ENCODE measurements at places on chromosomes 6 and 20.

DNA sequence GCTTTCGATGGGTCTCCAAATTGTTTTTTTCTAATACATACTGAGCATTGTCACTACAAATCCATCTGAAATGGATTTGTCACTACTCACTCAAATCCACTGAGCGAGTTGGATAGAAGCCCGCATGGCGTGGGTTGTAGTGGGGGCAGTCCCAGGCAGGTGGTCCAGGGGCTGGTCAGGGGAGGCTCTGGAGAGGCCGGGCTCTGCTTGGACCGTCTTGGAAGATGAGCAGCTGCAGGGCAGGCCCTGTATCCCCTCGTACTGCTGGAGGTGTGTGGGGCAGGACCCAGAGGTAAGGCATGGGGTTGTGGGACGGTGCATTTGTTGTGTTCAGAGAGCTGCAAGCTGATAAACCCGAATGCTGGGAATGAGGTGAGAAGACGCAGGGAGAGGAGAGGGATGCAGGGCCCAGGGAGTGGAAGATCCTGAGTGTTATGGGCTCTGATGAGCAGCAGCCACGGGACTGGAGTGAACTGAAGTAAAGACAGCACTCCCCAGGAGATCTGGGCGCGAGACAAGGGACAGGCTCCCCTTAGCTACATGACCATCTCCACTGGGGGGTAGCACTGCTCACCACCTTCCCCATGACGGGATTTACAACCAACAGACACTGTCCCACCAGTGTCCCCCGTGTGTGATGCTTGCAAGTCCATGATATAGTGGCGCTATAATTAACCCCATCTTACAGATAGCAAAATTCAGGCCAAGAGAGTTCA is 45.9 kb downstream of the PSMG4 start:
- no peak for DNase-seq

- no peak for DNase-seq
These were observed 77.2 kb downstream of the THBS2 start for GRCh38 chr6:169176361-169176991.

GRCh38 chr6:156791320-156791850 is 14.2 kb downstream of the ARID1B start:
- DNase-seq: no peak

- DNase-seq: no peak
These were observed 149.4 kb downstream of the PREX1 start for GRCh38 chr20:48678421-48678820.

GRCh38 chr6:17836293-17836692 is 129.6 kb upstream of the NUP153 start:
- no peak for DNase-seq

DNA sequence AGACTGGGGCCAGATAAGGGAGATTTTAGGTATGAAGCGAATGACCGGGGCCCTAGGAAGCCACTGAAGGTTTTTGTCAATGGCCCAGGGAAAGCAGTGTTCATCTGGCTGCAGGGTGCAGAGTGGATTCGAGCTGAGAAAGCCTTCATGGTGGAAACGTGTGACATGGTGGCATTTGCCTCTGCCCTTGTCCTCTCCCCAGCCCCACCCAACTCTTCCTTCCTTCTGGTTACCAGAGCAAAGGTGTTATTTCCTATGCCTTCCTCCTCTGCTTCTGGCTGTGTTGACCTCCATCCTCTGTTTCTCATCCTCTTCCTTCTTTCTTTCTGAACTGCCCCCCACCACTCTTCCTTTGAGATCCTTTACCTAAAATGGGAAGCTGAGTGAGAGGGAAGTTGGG is 195.1 kb upstream of the SUPT3H start:
- DNase-seq: no peak

DNA sequence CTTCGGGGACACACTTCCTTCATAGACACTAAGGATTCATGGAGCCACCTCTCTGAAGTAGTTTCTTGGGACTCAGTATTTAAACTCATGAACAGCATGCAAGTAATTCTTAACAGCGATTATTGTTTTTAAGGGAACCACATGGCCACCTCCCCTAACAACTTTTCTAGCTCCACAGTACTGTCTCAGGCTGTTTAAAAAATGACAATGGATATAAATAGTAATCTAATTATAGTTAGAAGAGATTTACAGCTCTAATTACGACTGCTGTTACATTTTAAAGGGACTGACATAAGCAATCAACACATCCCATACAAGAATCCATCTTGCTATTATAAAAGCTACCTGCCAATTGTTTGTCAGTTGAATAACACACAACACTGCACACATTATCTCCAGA is 72.1 kb upstream of the HDGFL1 start:
- DNase-seq: no peak

DNA sequence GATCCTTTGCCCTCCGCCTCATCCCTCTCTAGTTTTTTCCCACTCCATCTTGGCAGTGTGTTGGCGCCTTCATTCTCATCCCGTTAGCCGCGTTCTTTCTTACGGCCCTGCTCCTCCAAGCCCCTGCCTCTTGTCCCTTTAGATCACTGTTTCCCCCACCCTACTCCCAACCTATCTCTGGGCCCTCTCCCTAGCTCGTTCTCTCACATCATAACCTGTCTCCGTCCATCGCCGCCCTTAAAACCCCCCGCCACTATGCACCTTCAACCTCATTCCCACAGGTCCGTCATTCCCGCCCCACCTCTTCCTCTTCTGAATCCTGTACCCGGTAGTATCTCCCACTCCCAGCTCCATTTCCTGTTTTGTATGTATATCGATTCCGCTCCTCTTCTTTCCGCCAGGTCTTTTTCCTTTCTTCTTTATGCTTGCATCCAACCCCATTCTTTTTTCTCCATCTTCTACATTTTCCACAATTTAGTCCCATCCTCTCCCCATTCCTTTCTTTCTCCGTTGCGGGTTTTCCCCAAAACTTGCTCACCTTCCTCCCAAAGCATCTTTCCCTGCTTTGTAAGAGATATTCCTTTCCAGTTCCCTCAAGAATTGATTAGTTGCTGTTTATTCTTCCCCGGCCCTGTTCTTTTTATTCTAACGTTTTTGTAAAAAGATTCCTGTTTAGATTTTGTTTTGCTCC is 671 bp downstream of the EFHC1 start:
- DNase-seq: no peak

- DNase-seq: no peak
These were observed 75.9 kb upstream of the LOC128125822 start for GRCh38 chr6:63496361-63496804.

GRCh38 chr20:44805335-44805978 is 4.9 kb downstream of the RIMS4 start:
- no peak for DNase-seq

DNA sequence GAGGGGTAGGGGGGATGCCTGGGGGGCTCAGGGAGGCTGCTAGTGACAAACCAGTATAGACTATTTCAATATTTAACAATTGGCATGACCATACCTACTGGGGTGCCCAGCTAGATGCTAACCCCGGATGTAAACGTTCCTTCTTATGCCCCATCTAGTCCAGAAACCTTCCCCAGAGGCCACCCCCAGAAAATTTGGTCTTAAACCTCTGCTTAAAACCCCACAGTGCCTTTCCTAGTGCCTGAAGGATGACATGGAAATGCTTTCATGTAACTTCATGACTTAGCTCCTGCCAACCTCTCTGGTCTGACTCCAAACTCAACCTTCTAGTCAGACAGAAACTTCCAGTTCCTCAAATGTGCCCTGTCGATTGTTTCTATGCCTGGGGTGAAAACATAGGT is 52.0 kb downstream of the JPH2 start:
- DNase-seq: no peak

DNA sequence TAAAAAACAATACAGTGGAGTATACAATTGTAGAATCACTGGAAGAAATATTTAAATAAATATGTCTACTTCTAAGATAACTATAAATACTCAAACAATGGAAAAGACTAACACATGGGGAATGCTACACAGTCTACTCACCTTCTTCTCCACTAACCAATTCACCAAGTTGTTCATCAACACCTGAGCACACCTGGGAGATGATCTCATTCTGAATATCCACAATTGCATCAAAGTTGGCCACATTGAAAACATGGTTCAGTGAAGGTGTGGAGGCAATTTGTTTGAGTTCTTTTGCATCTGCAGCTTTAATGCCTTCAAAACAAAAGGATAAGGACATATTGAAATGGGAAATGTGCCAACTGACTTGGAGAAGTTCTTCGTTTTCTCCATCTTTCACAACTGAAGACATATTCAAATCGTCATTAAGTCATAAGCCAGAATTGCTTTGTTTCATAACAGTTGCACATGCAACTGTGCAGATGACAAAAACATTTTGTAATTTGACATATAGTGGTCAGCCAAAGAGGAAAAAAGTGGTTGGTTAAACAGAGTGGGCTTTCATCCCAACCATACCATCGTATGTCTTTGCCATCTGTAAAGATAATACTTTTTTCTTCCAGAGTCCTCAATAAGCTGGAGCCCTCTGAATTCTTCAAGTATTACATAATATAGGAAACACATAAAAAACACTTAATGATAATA is 17.5 kb downstream of the COL12A1 start:
- no peak for DNase-seq

- no peak for DNase-seq
These were observed 7.1 kb upstream of the DST start for GRCh38 chr6:56649782-56650181.

DNA sequence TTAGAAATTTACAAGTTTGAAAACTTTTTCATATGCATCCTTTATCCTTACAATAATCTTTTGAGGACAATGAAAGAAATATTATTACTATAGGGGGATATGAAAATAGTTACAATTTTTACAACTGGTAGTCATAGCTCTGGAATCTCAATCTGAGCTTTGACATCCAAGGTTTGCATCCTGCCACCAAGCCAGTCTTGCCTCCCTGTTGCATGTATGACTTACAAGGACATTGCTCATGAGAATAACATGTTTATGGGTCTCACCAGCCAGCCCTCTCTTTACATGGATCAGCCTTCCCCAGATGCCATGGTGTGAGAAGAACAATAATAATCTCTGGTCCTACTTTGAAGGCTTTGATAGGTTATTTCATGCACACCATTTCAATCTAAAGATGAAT is 67.5 kb downstream of the THEMIS start:
- DNase-seq: no peak

- no peak for DNase-seq
These were observed 12.5 kb downstream of the CRYBG1 start for GRCh38 chr6:106372838-106373501.

GRCh38 chr6:105907991-105908390 is 178.1 kb upstream of the PRDM1 start:
- no peak for DNase-seq

GRCh38 chr6:4820704-4821276 is 44.6 kb downstream of the CDYL start:
- no peak for DNase-seq

GRCh38 chr6:1043458-1043836 is 268.5 kb upstream of the FOXQ1 start:
- no peak for DNase-seq

- no peak for DNase-seq
These were observed 6.5 kb upstream of the GRIK2 start for GRCh38 chr6:101386982-101387381.

- DNase-seq: no peak
These were observed 7.6 kb upstream of the LKAAEAR1 start for GRCh38 chr20:64091770-64092169.

GRCh38 chr6:112846681-112847080 is 499.6 kb downstream of the RFPL4B start:
- no peak for DNase-seq

DNA sequence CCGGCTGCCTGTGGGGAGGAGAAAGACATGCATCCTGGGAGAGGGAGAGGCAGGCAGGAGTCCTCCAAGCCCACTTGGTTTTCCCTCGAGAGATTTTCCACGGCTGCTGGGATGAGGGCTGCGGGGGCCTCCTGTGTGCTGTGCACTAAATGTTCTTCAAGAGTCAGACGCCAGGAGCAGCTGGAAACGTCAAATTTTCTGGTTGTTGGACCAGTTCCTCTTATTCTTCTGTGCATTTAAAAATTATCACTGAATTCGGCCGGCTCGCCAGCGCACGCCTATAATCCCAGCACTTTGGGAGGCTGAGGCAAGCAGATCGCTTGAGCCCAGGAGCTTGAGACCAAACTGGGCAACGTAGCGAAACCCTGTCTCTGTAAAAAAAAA is 32.8 kb upstream of the NTSR1 start:
- DNase-seq: no peak

Measured in stimulated activated CD4-positive, alpha-beta T cell treated with anti-CD3 and anti-CD28 coated beads, Interleukin-12 subunit alpha, Interleukin-12 subunit beta, amount 100 ng/mL, for 24 hours (primary cell).